ENCODE measurements at places on chromosomes 1 and 21.

DNA sequence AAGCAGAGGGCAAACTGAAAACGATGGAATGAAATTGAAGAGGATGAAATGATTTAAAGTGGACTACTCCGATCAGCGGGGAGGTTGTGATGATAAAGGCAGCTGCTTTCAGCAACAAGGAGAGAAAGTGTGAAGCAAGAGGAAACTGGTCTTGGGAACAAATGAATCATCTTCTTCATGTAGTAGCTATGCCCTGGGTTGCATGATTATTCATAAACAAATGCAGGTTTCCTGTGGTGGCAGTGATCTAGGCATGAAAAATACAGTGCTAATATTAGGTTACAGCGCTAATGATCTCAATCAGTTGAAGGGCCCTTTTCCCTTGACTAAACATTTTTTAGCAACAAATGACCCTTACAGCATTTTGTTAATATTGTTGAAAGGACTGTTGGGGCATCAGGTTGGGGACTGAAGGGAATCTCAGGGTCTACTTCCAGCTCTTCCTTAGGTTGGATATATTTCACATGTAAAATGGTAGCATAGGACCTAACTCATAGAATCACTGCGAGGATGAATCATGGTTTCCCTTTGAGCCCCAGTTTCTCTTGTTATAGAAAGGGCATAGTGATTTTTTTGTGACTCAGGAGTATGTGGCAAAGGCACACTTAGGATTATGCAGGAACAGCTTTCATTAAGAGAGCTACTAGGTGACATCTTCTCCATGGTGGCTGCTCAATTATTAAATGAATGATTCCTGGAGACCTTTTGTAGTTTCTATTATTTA lies 1.9 kb upstream of the ZFYVE9 start:
- no peak for DNase-seq

GRCh38 chr1:43651188-43651587 lies 1.2 kb downstream of the KDM4A start:
- no peak for DNase-seq

GRCh38 chr1:110504226-110504625 lies 14.7 kb downstream of the KCNA10 start:
- no peak for DNase-seq

DNA sequence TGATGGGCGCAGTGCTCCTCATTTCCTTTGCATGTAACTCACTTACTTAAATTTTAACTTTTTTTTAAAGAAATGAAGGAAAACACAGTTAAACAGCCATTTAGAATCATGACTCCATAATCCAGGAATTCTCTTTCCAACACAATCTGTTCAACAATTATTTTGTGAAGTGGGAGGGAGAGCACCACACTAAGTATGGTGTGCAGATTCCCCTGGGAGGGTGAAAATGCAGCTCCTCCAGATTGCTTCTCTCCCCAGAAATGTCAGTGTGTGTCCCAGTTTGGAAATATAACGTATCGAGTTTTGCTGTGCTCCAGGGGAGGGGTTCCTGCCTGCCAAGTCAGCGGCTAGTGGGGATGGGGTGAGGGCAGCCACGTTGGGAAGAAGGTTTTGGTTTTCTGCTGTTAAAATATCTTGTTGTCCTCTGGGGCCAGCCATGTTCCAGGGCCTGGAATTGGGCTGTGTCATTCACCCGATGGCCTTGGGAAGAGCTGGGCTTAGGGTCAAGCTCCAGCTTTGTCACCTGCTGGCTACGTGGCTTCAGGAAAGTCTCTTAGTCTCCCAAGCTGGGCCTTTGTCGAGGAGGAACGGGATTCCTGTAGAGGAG lies 17.3 kb upstream of the DISP3 start:
- no peak for DNase-seq

DNA sequence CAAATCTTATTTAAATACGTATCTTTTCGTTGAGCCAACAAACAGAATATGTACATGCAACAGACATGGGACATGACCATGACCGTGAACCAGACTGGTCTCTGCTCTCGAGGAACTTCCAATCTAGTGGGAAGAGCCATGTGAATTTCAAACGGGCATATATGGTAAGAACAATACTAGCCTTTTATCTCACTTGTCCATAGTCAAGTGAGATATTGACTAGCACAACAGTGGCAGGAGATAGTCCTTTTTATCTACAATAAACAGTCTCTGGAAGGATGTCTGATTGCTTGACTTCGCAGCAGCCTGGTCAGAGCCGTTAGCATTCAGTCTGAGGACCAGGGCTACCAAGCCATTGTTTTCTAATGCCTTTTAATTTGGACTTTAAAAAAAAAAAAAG lies 12.6 kb upstream of the PLA2G2C start:
- DNase-seq, result no peak

GRCh38 chr1:145936247-145936646 lies 9.0 kb upstream of the RBM8A start:
- no peak for DNase-seq

GRCh38 chr1:31467005-31467674 lies 54.1 kb downstream of the SERINC2 start:
- no peak for DNase-seq
